Activated CD4-positive, alpha-beta T cell treated with anti-CD3 and anti-CD28 coated beads for 24 hours (primary cell): ENCODE measurements at places on chromosomes 13 and 19.
A peak's percentile ranks its signal among the peaks of the same experiment; 100 is the strongest.

DNA sequence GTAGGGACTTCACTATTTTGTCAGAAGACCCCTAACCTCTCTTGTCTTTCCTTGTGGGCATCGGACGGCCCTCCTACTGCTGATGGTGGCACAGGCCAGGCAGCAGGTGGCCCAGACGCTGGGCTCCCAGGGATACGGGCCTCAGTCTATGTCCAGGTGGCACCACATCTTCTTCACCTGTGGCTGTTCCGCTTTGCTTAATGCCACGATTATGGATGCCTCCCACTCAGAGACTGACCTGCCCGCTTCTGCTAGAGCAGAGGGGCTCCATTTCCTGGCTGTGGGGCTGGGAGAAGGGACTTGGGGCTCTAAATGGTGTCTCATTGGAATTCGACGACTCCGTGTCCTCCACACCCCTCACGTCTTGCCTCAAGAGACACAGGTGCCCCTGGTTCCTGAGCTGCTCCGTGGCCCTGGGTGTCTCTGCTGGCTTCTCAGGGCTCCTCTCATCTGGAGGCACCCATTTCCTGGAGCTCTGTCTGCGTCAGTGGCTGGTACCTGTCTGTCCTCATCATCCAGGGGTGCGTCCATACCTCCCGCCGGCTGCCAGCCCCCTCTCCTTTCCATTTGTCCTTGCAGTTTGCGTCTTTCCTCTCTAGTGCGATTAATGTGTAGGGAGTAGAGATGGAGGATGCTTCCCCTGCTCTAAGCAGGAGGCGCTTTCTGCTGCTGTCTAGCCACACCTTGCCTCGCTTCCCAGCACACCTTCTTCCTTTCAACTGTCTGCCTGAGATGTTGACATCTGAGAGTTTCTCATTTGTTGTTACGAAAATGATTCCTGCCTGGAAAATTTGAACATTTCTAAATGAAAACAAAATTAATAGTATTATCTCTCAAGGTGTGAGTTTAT is 63.4 kb downstream of the TEX29 start:
- DNase-seq, result no peak

DNA sequence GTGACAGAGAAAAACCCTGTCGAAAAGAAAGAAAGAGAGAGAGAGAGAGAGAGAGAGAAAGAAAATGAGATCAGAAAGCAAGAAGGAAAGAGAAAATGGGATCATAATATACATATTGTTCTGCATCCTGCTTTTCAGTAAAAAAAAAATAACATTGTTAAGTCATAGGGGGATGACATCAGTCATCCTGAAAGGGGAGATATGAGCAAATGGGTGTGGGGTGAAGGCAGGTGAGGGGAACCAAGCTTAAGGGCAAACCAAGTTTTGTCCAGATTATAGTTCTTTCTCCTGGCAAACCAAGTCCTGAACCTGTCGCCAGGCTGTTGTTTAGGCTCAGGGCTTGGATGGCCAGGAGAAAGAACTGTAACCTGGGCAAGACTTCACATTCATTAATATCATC is 92.6 kb upstream of the TMTC4 start:
- DNase-seq, result no peak

GRCh38 chr13:77353995-77354394 is 27.1 kb upstream of the MYCBP2 start:
- DNase-seq, result no peak

DNA sequence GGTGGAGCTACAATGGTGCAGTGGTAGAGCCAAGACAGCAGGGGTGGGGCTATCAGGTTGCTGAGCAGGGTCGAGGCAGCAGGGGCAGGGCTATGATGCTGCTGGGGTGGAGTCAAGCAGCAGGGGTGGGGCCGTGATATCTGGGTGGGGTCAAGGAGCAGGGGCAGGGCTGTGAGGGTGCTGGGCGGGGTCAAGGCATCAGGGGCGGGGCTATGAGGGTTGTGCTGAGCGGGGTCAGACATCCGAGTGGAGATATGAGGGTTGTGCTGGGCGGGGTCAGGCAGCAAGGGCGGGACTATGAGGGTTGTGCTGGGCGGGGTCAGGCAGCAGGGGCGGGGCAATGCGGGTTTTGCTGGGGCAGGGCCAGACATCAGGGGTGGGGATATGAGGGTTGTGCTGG is 14.7 kb downstream of the HCN2 start:
- DNase-seq, result peak; percentile 48

DNA sequence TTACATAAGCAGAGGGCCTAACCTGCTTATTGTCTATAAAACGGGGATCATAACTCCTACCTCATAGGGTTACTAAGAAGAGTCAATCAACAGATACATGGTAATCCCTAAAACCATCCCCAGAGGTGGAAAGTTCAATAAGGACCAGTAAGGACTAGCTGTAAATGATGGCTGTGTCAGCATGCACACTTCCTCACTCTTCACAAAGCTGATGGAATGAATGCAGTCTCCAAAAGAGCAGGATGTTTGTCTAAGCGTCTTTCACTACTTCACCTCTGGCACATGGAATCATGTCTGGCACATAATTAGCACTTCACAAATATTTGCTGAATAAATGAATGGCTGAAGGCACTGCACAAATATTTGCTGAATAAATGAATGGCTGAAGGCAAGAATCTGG is 134.2 kb downstream of the MIPEP start:
- DNase-seq, result no peak

- DNase-seq, result no peak
These were observed 25.3 kb downstream of the MED4 start for GRCh38 chr13:48069573-48069972.

GRCh38 chr13:87677043-87677495 is 5.9 kb downstream of the SLITRK5 start:
- no peak for DNase-seq

DNA sequence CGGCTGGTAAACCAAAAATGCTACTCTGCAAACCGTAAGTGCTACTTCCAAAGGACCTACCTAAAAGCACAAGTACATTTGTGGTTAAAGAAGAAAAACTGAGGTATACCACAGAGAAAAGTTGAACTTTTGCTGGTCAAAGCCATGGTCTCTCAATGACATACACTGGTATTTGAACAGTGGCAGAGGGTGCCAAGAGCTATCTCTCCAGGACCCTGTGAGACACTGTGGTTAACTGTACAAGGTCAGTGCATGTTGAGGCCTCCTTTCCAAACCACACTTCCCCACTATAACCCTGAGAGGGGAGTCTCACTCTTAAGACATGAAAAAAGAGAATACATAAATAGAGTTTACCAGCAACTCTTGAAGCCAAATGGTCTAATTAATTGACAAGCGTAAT is 49.5 kb downstream of the COL4A1 start:
- DNase-seq, result no peak

DNA sequence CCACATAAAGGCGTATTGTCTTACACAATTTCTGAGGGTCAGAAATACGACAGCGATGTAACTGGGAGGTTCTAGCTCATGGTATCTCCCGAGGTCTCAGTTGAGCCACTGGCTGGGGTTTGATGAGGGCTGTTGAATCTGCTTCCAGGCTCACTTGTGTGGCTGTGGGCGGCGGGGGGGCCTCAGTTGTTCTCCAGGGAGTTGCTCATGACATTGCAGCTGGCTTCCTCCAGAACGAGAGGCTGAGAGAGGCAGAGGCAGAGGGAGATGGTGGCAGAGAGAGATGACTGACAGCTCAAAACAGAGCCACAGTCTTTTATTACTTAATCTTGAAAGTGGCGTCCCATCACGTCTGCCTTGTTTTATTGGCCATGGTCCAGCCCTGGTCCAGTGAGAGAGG is 6.2 kb upstream of the NLRP5 start:
- no peak for DNase-seq

DNA sequence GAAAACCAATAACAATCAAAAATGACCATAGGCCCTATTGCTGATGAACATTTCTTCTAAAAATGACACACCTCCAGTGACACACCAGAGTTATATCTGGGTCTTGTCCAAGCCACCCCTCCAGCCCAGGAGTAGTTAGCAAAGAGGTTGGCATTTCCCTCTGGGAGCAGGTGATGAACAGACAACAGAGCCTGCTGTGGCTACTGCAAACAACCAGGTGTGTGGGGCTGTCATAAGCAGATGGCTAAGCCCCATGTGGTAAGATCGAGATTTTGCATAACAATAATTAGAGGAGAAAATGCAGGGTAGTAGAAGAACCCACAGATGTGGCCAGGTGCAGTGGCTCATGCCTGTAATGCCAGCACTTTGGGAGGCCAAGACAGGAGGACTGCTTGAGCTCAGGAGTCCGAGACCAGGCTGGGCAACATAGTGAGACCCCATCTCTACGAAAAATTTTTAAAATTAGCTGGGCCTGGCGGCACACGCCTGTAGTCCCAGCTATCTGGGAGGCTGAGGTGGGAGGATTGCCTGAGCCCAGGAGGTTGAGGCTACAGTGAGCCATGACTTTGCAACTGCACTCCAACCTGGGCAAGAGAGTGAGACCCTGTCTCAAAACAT is 5.0 kb downstream of the XRCC1 start:
- DNase-seq, result no peak

GRCh38 chr13:103284466-103284865 is 218.2 kb upstream of the SLC10A2 start:
- no peak for DNase-seq

GRCh38 chr19:38949580-38950367 is 19.0 kb downstream of the MRPS12 start:
- peak; percentile 79 for DNase-seq

- no peak for DNase-seq
These were observed 4.5 kb downstream of the ZNF507 start for GRCh38 chr19:32349724-32350470.

GRCh38 chr13:50539791-50540530 is 303.5 kb downstream of the DLEU7 start:
- no peak for DNase-seq

- DNase-seq, result no peak
These were observed 906 bp downstream of the FXYD5 start for GRCh38 chr19:35155441-35155840.

DNA sequence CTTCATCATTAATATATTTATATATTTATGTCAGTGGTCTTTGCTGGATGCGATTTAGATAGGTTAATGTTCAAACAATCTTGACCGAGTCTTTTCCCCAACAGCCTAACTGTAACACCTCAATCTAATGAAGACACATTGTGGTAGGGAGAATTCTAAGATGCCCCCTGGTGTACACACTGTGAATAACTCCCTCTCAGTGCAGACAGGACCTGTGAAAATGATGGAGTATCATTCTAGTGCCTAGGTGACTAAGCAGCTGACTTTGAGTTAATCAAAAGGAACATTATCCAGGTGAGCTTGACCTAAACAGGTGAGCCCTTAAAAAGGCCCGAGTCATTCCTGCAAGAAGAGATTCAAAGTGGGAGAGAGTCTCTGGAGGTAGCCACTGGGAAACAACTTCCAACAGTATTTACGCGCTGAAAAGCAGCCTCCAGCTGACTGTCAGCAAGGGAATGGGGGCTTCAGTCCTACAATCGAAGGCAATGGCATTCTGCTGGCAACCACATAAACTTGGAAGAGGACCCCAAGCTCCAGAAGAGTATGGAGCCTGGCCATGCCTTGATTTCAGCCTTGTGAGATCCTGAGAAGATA is 28.0 kb upstream of the KBTBD7 start:
- peak; percentile 45 for DNase-seq

DNA sequence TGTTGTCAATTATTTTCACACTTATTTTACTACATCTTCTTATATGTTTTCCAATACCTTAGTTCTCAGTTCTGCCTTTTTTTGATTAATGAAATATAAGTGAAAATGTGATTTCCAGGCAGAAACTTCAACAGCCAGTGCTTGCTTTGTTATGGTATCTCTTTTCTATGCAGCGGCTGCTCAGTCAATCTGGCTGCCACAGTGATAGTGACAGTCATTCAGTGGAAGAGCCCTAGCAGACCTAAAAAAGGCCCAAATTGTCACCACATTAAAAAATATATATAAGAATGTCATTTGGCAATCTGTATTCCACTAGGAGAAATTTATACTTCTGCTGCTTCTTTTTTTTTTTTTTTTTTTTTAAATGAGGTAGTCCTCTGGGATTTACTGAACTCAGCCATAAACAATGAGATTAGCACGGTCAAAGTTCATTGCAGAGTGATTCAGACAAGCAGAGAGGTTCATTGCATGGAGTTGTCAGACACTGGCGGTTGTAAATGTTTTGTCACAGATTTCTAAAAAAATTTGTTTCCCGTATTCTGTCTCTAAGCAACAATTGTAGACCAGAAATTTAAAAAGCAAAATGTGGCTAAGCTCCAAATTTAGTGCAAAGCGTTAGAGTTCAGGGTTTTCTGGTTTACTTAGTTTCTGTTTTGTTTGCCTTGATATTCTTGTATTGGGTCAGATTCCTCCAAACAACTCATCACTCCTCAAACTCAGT is 94.7 kb upstream of the PRR20A start:
- no peak for DNase-seq

- no peak for DNase-seq
These were observed 26.5 kb upstream of the C13orf46 start for GRCh38 chr13:114000151-114001040.

- DNase-seq, result no peak
These were observed 26.3 kb upstream of the DCLK1 start for GRCh38 chr13:36157480-36157879.

DNA sequence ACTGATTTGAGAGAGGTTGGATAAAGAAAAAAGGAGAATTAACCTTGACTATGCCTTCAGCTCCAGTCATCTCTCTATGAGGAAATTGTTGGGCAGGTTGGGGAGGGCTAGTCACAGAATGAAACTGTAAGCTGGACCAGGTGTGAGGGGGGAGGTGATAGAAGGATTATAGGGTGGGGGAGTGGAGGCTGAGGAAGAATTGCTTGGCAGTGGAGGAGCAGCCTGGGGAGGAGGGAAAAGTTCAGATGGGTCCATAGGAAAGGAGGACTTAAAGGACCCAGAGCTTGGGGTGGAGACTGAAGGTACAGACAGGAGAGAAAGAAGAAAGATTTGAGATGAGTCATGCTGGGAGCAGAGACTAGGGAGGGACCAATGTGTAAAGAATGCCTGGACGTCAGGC is 8.2 kb upstream of the ZNF431 start:
- DNase-seq, result no peak

DNA sequence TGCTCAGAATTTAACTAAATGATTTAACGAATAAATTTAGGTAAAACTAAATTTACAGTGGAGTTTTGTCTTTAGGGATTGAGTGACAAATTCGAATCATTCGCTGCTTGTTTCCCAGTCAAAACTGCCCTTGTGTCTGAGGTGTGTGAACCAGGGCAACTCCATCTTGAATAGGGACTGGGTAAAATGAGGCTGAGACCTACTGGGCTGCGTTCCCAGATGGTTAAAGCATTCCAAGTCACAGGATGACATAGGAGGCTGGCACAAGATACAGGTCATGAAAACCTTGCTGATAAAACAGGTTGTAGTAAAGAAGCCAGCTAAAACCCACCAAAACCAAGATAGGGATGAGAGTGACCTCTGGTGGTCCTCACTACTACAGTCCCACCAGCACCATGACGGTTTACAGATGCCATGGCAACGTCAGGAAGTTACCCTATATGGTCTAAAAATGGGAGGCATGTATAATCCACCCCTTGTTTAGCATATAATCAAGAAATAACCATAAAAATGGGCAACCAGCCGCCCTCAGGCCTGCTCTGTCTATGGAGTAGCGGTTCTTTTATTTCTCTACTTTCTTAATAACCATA is 10.2 kb upstream of the ANKRD10 start:
- DNase-seq, result no peak

DNA sequence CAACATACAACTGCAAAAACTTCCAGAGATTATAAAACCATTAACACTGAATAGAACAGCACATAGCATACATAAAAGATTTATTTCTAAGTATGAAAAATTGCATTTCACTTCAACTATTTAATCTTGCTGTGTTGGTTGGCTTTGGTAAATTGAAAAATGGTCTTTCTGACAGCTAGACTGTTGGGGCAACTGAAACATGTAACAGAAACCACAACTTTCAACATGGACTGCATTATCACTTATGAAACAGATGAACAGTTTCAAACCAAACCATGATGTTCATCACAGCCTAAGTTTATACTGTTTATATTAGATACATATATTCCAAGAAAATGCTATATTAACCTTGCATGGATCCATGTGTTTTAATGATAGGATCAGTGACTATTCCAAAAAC is 324.1 kb upstream of the PCDH9 start:
- DNase-seq, result no peak
